AG08395 (cell line): ENCODE measurements at places on chromosomes 4 and X.

DNA sequence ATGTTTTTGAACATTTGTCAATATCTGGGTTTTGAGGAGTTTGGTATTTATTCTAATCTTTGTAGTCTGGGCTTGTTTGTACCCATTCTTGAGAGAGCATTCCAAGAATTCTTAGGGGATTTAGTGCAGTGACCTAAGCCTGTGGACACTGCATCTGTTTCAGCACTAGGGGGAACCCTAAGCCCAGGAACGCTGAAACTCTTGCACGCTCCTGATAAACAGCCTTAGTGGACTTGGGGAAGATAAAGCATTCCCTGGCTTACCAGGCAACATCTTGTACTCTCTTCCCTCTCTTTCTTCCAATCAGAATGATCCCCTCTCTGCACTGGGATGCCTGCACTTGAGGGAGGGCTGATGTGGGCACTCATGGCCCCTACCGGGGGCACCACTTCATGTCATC, 654.9 kb upstream of the HTR2C start:
- DNase-seq, result peak; percentile 35

GRCh38 chr4:61773655-61774245, 573.6 kb downstream of the ADGRL3 start:
- DNase-seq, result no peak

- no peak for DNase-seq
Measured at GRCh38 chrX:74231625-74232024, 72.4 kb upstream of the ZCCHC13 start.

GRCh38 chr4:169311643-169312365, 41.0 kb upstream of the SH3RF1 start:
- peak; percentile 60 for DNase-seq

DNA sequence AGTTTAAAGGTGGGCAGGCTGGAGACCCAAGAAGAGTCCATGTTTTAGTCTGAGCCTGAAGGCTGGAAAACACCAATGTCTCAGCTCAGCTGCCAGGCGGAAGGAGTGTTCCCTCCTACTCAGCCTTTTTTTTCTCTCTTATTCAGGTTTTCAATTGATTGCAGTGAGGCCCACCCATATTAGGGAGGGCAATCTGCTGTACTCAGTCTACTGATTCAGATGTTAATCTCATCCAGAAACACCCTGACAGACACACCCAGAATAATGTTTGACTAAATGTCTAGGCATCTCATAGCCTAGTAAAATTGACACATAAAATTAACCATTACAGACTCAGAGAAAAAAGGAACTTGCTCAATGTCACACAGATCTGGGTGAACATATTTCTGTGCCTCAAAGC, 347.1 kb downstream of the GBA3 start:
- DNase-seq, result no peak

GRCh38 chrX:55714161-55714560, 3.4 kb upstream of the RRAGB start:
- no peak for DNase-seq

DNA sequence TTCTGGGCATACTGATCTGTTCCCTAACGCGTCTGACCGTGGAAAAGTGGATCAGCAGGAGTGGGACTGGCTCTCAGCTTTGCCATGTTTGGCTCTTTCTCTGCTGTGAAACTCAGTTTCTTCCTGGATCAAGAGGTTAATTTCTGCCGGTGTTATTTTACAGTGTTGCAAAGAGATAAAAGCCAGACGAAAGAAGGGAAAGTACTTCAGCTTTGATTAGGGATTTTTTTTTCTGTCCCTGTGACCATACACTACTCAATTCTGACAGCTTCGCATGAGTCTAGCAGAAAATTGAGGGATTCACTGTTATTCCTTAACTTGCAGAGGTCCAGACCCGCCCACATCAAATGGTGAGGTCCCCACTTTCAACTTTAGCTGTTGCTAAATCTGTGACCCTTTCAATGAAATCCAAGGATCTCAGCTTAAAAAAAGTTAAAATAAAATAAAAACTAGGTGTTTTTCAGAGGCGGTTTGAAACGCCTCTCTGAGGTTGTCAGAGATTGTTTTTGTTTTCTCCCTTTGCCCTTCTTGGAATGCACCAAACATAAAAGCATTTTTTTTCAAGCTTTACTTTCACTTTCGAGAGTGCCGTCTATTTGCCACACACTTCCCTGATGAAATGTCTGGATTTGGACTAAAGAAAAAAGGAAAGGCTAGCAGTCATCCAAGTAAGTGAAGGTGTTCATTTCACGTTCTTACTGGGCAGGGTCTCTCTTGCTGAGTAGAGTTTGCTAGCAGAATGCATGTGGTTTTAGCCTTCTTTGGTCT, at the start of gene TLR3:
TSS of gene TLR3 (plus strand) at position 576 of the 768 bp plus-strand sequence. CDS start 7,464 bp downstream, outside the sequence.
- DNase-seq, result peak; percentile 33

DNA sequence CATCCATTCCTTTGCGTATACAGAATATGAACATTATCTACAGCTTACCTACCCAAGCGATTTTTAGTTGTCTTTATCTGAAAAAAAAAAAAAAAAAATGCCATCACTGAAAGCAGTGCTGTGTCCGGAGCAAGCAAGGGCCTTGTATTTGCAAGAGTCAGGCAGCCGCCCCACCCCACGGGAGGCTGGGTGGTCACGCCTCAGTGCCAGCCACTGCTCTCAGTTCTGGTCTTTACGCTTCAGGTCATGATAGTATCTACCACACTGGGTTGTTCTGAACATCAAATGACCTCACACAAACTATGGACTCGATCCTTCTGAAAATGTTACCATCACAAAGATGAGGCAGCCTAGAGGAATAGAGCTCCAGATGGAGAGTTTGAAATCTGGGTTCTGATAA, 62.7 kb upstream of the HELT start:
- no peak for DNase-seq
